ENCODE measurements at places on chromosomes 5 and 9.
A peak's percentile ranks its signal among the peaks of the same experiment; 100 is the strongest.

GRCh38 chr5:82912462-82912861, 164.7 kb downstream of the TMEM167A start:
- H3K36me3 ChIP-seq, result no peaks in the 10 kb centered on the region
- H3K4me1 ChIP-seq, result no peaks in the 10 kb centered on the region
- H3K27ac ChIP-seq, result no peak overlapping the region
- H3K4me3 ChIP-seq, result no peak overlapping the region
- no peak for DNase-seq

DNA sequence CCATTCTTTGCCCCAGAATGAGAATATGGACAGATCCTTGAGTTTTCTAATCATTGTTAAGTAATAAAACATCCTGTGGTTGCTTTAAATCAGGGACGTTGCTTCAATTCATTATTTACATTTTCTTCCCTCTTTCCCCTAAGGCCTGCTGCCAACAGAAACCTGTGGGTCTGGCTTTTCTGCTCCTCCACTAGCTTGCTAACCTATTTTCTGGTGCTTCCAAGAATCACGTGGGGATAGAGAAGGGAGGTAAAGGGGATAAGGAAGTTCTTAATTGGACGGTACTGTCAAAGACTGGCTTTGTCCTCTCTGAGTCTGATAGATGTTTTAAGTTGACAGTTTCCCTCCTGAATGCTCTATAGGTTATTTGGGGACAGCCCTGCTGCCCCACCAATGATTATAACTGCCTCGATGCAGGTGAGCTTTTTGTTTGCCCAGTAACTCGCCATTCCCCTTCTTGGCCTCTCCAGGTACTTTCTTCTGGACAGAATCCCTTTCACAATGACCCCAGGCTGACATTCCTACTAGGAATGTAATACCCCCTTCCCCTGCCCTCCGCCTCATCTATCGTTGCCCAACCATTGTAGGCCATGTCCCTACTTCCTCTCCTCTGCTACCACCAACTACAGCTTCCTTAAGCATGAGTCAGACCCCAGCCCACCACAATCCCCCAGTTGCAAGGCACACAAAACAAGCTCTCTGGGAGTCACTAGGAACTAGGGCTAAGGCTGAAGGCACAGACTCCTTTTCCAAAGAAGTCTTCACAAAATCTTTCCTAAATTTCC, 19.9 kb upstream of the CPEB4 start:
- H3K4me3 ChIP-seq, result no peak overlapping the region
- H3K4me1 ChIP-seq, result peaks cover 5% of the 10 kb centered on the region
- no peak overlapping the region for H3K27ac ChIP-seq
- no peaks in the 10 kb centered on the region for H3K36me3 ChIP-seq
- DNase-seq, result no peak

- H3K4me3 ChIP-seq, result no peak overlapping the region
- no peak for DNase-seq
These were observed 223.7 kb upstream of the NFIL3 start for GRCh38 chr9:91647371-91647770.

DNA sequence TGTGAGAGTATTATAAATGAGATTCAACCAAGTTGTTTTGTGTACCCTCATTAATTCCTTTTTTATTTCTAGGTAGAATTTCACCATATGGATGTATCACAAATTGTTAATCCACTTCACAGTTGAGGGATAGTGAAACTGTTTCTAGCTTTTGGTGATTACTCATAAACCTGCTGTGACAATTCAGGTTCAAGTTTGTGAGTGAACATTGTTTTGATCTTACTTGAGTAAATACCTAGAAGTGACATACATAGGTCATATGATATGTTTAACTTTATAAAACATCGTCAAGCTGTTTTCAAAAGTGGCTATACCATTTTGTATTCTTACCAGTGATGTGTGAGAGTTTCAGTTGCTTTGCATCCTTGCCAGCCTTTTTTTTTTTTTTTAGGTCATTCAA, 112.9 kb downstream of the CAMK4 start:
- H3K4me1 ChIP-seq, result no peaks in the 10 kb centered on the region
- H3K27ac ChIP-seq, result no peak overlapping the region
- no peak overlapping the region for H3K4me3 ChIP-seq
- no peaks in the 10 kb centered on the region for H3K27me3 ChIP-seq
- DNase-seq, result no peak

- no peaks in the 10 kb centered on the region for H3K36me3 ChIP-seq
- peak overlapping the region; percentile 2 for H3K27ac ChIP-seq
- DNase-seq, result no peak
- no peaks in the 10 kb centered on the region for H3K4me1 ChIP-seq
- peak overlapping the region; percentile 1 for H3K4me3 ChIP-seq
These were observed 92.3 kb downstream of the STRBP start for GRCh38 chr9:123175854-123176629.

DNA sequence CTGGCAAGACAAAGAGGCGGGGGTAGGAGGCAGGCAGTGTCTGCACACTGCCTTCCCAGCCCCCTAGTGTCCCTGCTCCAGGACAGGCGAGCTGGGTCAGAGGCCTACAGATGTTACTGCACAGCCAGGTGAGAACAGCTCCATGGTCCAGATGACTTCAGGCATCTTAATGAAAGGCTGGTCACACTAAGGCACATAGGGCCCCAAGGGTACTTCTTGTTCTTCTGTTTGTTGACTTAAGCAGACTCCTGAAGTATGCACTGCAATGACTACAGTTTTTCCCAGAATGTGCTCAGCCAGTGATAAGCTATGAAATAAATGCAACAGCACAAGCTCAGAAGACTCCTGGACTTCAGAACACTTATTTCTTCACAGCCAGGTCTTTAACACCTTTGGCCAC, 27.4 kb downstream of the ATPSCKMT start:
- no peaks in the 10 kb centered on the region for H3K36me3 ChIP-seq
- no peaks in the 10 kb centered on the region for H3K27me3 ChIP-seq
- no peak overlapping the region for H3K4me3 ChIP-seq
- H3K4me1 ChIP-seq, result no peaks in the 10 kb centered on the region
- no peak overlapping the region for H3K27ac ChIP-seq

GRCh38 chr9:133149130-133150015, 14.3 kb downstream of the GBGT1 start:
- peak overlapping the region; percentile 33 for H3K4me3 ChIP-seq
- H3K27ac ChIP-seq, result peak overlapping the region; percentile 71
- no peaks in the 10 kb centered on the region for H3K36me3 ChIP-seq
- no peaks in the 10 kb centered on the region for H3K4me1 ChIP-seq
- no peaks in the 10 kb centered on the region for H3K27me3 ChIP-seq

- H3K36me3 ChIP-seq, result no peaks in the 10 kb centered on the region
- DNase-seq, result no peak
- no peak overlapping the region for H3K4me3 ChIP-seq
These were observed 63.7 kb upstream of the FAM120A start for GRCh38 chr9:93387791-93388190.

GRCh38 chr9:92133949-92134604, 18.9 kb upstream of the SPTLC1 start:
- DNase-seq, result peak; percentile 89
- H3K4me1 ChIP-seq, result no peaks in the 10 kb centered on the region
- no peak overlapping the region for H3K27ac ChIP-seq
- no peaks in the 10 kb centered on the region for H3K27me3 ChIP-seq

DNA sequence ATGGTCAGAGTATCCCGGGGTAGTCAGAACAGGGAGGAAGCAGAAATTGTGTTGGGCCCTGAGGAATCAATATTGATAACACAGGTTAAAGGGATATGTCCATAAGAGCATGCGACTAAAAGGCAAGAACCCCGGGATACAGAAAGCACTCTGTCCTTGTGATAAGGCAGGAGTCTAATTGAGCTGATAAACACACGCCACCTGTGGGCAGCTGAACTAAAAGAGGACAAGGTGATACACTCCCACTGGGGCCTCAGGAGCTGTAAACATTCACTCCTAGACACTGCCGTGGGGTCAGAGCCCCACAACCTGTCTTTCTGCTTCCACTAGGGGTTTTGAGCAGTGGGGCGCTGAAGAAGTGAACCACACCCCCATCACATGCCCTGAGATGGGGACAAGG, 144.7 kb upstream of the MPDZ start:
- DNase-seq, result no peak
- no peak overlapping the region for H3K4me3 ChIP-seq

All from kidney (tissue), 22 donors.